ENCODE measurements at places on chromosomes 7 and 10. TPM values are rescaled to one million over a fixed set of nuclear protein-coding genes. Genes with fewer than 3 reads are reported as not detected.
A peak's percentile ranks its signal among the peaks of the same experiment; 100 is the strongest.

DNA sequence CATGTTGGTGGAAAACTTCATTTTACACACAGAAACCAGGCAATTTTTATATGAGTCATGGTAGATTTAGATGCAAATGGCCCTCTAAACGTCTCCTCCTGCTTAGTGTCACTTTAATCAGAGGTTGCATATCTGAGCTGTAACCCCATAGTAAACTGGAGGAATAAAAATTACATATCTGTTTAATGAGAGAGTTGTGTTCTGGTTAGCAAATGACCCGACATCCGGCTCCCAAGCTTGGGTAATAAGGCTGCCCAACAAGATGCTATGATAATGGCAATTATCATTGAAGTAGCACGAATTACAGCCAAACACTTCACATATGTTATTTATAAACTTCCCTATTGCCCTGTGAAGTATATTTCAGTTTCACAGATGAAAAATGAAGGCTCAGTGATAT, 10.6 kb upstream of the ADAM12 start:
- H3K36me3 ChIP-seq = no peaks in the 10 kb centered on the region
- H3K4me1 ChIP-seq = no peaks in the 10 kb centered on the region
- no peak for DNase-seq
- H3K27ac ChIP-seq = no peak overlapping the region

GRCh38 chr7:29900745-29901144, 88.9 kb downstream of the SCRN1 start:
- H3K27ac ChIP-seq = no peak overlapping the region
- DNase-seq = no peak
- H3K36me3 ChIP-seq = peaks cover 24% of the 10 kb centered on the region

DNA sequence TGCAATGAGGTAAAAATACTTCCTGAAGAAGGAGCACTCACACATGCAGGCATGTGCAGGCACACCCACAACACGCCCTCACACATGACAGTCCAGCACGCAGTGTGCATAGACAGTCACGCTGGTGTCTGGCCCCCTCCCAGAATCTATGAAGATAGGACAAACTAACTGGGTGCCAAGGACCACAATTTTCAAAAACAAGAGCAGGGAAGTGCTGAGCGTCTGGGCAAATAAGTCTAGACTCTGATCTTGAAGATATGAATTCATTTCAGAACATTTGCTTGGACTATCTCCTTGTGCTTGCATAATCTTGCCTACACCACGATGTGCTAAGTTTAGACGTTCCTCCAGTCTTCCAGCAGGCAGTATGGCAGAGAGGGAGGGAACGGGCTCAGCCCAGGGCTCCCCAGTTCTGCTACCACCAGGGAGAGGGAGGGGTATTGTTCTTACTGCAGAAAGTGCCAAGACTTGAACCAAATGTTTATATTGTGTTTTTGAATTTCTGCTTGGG, 276.5 kb upstream of the KLF6 start:
- H3K36me3 ChIP-seq = no peaks in the 10 kb centered on the region
- H3K27ac ChIP-seq = no peak overlapping the region
- no peak for DNase-seq
- H3K4me3 ChIP-seq = no peak overlapping the region
- no peaks in the 10 kb centered on the region for H3K4me1 ChIP-seq
- no peaks in the 10 kb centered on the region for H3K27me3 ChIP-seq

DNA sequence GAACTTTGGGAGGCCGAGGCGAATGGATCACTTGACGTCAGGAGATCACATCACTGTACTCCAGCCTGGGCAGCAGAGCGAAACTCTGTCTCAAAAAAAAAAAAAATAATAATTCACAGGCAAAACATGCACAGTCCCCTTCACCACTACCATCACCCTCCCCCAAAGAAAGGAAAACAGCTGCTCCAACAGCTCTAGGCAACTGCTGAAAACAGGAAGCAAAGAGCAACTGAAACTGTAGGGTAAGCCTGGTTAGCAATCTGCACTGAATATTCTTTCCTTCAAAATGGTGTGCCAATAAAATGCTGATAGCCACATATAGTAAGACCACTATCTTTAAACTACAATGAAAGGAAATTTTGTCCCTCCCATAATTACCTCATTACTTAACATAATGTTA, 11.8 kb downstream of the NT5C2 start:
- no peak for DNase-seq
- H3K36me3 ChIP-seq = 0 out of 2 replicates have a peak, but pooled peaks cover 2% of the 10 kb centered on the region
- H3K4me3 ChIP-seq = no peak overlapping the region
- H3K27ac ChIP-seq = no peak overlapping the region
- H3K27me3 ChIP-seq = no peaks in the 10 kb centered on the region

GRCh38 chr7:117146511-117146910, 176.3 kb downstream of the WNT2 start:
- H3K36me3 ChIP-seq = no peaks in the 10 kb centered on the region
- no peak overlapping the region for H3K27ac ChIP-seq
- no peak overlapping the region for H3K4me3 ChIP-seq

DNA sequence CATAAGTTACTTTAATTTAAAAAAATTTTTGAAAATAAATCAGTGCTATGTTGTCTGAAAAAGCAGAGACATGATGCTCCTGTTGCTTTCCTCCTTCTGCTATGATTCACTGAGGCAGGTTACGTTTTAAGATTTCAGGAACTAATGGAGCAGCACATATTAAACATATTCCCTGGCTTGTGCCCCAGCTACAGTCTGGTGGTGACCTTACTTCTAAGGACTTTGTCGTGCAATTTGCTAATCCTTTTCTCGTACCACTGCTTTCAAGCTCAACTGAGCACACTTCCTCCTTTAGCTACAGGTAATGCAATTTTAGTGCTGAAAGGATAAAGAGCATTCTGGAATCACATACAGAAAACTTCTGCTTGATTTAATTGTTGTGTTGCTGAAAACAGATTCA, 16.2 kb upstream of the PRR15 start:
- H3K4me1 ChIP-seq = no peaks in the 10 kb centered on the region
- H3K27me3 ChIP-seq = no peaks in the 10 kb centered on the region
- no peaks in the 10 kb centered on the region for H3K36me3 ChIP-seq

GRCh38 chr10:89159761-89160160, 47.4 kb downstream of the CH25H start:
- no peak for DNase-seq
- no peaks in the 10 kb centered on the region for H3K36me3 ChIP-seq
- H3K4me1 ChIP-seq = no peaks in the 10 kb centered on the region
- H3K4me3 ChIP-seq = no peak overlapping the region

DNA sequence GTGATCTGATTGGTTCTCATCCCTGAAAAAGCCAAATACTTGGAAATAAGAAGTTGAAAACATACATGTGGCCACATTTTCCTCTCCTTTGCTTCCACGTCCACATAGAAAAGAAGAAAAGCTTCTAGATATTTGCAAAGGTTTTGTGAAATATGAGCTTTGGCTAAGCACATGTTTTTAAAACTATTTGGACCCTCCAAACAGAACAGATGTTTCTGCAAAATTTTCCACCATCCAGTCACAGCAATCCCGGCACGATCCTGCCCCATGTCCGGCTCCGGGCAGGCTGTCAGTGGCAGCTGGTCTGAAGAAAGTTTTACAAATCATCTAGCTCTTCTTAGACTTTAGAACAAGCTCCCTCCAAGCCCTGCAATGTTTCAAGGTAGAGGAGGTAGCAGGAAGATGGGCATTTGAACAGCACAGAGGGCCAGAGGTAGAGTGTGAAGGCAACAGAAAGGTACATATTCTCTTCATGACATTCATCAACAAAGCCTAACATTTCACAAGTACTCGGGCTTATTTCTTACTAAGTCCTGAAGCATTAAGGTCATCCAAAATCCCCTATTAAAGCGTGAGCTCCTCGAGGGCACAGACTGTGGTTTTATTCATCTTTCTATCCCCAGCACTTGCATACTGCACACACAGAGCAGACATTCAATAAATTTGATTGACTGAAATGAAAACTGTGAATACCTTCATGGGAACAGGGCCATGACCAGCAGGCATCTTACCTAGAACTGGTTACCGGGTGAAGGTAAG, 110.1 kb downstream of the JAZF1 start:
- no peaks in the 10 kb centered on the region for H3K36me3 ChIP-seq
- peaks cover 3% of the 10 kb centered on the region for H3K4me1 ChIP-seq
- H3K27me3 ChIP-seq = no peaks in the 10 kb centered on the region
- DNase-seq = no peak
- H3K27ac ChIP-seq = no peak overlapping the region

GRCh38 chr10:116888380-116889055, 39.2 kb downstream of the ENO4 start:
- peaks cover 10% of the 10 kb centered on the region for H3K4me1 ChIP-seq
- DNase-seq = peak; percentile 39
- no peak overlapping the region for H3K4me3 ChIP-seq
- H3K27ac ChIP-seq = no peak overlapping the region
- no peaks in the 10 kb centered on the region for H3K27me3 ChIP-seq

- H3K4me1 ChIP-seq = peaks cover 4% of the 10 kb centered on the region
- no peak for DNase-seq
- H3K4me3 ChIP-seq = no peak overlapping the region
- H3K27me3 ChIP-seq = no peaks in the 10 kb centered on the region
These were observed 59.7 kb downstream of the LRGUK start for GRCh38 chr7:134186801-134187200.

DNA sequence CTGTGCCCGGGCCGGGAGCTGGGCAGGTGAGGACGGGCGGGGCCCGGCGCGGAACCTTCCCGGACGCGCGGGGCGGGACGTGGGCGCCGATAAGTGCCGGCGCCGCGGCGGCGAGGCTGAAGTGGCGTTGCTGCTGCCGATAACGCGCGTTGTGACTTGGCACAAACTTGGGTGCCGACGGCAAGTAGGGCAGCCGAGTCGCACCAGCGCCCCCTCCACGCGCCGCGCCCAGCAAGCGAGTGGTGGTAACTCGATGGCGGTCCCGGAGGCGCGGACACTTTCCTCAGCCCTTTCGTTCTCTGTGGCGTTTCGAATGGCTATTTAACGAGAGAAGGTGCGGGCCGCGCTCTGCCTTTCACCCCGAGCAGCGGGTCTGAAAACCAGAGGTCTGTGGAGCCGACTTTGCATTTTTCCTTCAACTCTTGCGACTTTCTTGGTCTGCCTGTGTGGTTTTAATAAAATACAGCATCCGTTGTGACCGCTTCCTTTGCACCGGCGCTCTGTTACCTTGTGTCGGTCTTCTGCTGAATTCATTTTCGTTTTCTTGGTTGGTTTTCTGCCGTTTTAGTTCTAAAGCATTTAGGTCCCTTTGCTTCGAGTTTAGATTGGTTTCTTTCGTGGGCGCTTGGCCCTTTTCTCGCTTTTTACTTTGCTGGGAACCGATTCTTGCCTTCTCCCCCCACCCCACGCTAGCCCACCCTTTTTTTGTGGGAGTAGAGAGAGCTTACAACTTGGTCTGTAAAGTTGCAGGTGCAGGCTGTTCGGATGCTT, 701 bp downstream of the STK17A start:
- no peak overlapping the region for H3K27ac ChIP-seq
- peak overlapping the region; percentile 85 for H3K4me3 ChIP-seq
- no peaks in the 10 kb centered on the region for H3K36me3 ChIP-seq
- no peaks in the 10 kb centered on the region for H3K27me3 ChIP-seq

DNA sequence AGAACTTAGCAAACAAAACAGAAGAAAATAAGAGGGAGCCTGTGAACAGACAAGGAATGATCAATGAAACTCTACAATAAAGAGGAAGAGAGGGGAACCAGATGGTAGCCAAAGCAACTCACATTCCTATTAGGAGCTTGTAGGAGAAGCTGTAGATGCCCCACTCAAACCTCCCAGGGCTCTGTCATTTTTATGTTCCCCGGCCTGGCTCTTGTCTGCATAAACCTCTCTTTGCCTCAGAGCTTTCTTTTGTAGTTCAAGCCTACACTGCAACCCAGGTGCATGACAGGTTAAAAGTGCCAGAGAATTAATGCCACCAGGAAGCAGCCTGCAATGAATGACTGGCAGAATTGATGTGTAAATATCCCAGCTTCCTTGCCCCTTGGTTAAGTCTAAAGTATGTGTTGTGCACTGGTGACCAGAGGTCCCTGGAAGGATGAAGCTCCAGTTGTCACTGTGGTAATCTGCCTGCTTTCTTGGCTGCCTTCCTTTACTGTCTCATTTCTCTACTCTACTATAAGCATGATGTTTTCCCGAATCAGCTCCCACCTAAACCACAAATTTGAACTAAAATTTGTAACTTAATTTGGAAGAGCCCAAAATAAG, 40.4 kb downstream of the HDAC9 start:
- peaks cover 4% of the 10 kb centered on the region for H3K4me1 ChIP-seq
- no peaks in the 10 kb centered on the region for H3K36me3 ChIP-seq
- no peak overlapping the region for H3K4me3 ChIP-seq
- no peak for DNase-seq
- no peak overlapping the region for H3K27ac ChIP-seq

DNA sequence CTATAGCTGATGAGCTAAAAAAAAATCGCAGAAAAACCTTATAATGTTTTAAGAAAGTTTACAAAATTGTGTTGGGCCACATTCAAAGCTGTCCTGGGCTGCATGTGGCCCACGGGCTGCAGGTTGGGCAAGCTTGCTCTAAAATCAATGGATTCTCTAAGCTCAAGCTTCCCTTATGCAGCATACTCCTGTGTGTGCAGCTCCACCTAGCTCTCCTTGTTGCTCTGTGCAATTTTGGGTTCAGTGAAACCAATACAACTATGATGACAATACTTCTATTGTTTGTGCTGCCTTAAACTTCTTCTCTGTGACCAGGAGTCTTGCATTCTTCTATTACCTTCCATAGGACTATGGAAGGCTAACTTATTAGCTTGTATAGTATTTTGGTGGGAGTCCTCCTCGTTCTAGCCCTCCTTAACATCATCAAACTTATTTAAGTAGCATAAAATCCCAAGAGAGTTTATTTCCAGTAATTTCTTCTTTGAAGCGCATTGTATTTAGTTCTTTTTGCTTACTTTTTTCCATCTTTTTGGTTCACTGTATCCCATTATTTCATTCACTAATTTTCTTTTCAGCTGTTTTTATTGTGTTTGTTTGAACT, 170.9 kb upstream of the SMIM30 start:
- DNase-seq = no peak
- no peaks in the 10 kb centered on the region for H3K4me1 ChIP-seq
- no peak overlapping the region for H3K4me3 ChIP-seq
- H3K27ac ChIP-seq = no peak overlapping the region
- H3K36me3 ChIP-seq = no peaks in the 10 kb centered on the region

- H3K36me3 ChIP-seq = 0 out of 2 replicates have a peak, but pooled peaks cover 3% of the 10 kb centered on the region
- DNase-seq = no peak
- H3K4me3 ChIP-seq = peak overlapping the region; percentile 2
- peaks cover 17% of the 10 kb centered on the region for H3K4me1 ChIP-seq
- no peaks in the 10 kb centered on the region for H3K27me3 ChIP-seq
These were observed 2.6 kb downstream of the PSMG3 start for GRCh38 chr7:1567049-1567771.

DNA sequence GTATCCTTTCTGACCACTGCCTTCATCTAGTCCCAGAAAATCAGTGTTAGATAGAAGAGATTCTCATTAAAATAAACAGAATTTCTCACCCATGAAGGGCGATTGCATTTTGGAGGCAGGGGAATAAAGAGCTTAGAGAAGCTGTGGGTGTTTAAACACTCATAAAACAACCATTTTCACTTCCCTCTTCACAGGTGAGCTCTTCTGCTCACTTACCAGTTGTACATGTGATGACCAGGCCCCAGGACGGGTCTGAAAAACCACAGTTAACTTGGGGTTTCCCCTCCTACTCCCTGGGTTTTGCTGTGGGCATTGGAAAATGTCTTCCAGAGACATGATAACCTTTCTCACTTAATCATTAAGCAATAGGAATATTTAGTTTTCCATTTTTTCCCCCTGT, 411.6 kb upstream of the DPP6 start:
- no peak overlapping the region for H3K27ac ChIP-seq
- H3K36me3 ChIP-seq = no peaks in the 10 kb centered on the region
- DNase-seq = no peak
- no peaks in the 10 kb centered on the region for H3K27me3 ChIP-seq

GRCh38 chr10:82284180-82284579, 409.2 kb downstream of the NRG3 start:
- no peaks in the 10 kb centered on the region for H3K4me1 ChIP-seq
- no peaks in the 10 kb centered on the region for H3K36me3 ChIP-seq
- peaks cover 2% of the 10 kb centered on the region for H3K27me3 ChIP-seq
- no peak for DNase-seq

UBTD1 gene
- total RNA-seq = 22.3 TPM

CPN1 gene
- total RNA-seq = 0.15 TPM

ZNF862 gene
- total RNA-seq = 3.9 TPM

TAS2R41 gene
- not detected for total RNA-seq
